Activated T-helper 1 cell treated with Interleukin-2 at 50 U/mL for 16 hours (primary cell): ENCODE measurements at places on chromosomes 3 and 15.

DNA sequence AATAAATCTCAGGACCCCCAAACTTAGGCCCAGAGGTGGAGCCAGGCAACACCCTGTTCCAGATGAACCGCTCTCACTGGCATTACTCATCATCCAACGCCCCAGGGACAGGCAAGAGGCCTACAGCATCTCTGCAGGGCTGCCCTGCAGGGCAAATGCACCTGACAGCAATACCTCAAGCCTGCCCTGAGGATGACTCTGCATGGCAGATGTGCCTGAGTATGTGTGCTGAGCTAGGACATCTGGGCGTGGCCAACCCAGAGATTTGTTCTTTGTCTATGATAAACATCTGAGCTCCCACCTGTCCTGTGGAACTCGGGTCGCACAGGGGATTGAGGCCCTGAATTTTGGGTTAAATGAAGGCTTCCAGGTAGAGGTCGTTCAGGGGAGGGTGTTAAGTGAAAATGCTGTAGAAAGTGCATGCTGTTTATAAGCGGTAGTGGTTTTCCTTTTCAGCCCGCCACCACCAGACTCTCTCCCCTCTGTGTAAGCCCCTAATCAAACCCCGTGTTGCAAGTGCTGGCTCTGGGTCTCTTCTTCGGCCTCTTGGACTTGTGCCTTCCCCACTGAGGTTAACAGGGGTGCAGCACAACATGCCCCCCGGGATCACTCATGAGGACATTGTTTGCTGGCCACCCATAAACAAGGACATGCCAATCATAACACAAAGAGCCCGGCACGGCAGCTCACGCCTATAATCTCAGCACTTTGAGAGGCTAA lies 92.3 kb downstream of the ATP10A start:
- DNase-seq, result no peak

DNA sequence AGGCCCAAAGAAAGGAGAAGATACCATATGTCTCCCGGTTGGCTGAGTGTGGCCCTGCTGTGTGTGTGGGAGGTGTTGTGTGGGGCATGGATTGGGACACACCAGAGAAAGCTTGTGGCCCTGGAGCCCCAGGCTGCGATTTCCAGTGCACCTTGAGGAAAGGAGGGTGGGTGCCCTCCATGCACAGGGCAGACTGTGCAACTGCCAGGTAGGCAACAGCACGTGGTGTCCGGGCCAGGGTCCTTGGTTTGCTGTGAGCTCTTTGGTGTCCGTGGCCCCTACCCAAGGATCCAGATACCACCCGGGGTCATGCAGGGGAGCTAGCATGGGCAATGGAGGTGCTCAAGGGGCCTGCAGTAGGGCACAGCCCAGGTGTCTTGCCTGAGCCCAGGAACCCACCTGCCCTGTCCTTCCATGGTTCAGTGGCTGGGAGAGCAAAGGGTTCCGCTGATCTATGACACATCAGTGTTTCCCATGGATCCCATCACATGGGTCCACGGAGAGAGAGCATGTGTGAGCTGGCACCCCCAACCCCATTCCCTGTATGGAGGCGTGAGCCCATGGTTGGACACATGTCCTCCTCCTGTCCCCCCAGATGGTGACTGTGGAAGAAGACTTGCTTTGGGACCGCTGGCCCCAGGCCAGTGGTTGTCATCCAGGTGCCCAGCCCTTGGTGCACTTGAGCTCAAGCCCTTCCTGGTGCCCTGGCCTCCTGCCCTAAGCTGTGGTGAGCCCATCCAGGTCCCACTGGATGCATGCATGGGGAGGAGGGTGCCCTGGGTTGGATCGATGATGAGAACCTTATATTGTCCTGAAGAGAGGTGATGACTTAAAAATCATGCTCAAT lies 223.4 kb downstream of the SNRPN start:
- DNase-seq, result no peak

DNA sequence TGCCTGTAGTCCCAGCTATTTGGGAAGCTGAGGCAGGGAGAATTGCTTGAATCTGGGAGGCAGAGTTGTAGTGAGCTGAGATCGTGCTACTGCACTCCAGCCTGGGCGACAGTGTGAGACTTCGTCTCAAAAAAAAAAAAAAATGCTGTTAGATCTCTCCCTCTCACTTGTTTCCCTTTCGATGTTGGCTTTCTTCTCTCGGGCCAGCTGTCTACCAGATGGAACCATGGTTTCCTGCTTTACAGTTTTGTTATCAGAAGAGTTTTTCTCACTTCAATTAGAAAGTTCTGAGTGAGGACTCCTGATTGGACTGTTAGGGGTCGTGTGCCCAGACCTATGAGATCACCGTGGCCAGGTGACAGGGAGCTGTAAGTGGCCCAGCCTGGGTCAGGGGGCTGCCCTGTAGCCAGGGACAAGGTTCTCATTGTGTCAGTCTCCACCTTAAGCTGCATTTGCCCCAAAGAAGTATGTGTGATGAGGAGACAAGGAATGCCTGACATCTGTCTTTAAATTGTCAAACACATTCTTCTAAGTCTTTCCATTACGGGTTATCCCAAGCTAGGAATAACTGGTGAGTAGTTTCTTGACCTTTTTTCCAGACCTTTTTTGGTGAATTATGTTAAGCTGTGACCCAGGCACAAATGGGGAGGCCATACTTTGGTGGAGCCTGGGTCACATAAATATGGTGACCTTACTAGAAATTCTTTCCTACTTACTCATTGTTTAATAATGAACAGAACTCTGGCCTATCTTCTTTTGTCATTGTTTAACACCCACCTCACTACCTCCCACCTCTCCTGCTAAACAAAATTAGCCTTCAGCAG lies 25.2 kb downstream of the SNAPC5 start:
- peak; percentile 5 for DNase-seq

DNA sequence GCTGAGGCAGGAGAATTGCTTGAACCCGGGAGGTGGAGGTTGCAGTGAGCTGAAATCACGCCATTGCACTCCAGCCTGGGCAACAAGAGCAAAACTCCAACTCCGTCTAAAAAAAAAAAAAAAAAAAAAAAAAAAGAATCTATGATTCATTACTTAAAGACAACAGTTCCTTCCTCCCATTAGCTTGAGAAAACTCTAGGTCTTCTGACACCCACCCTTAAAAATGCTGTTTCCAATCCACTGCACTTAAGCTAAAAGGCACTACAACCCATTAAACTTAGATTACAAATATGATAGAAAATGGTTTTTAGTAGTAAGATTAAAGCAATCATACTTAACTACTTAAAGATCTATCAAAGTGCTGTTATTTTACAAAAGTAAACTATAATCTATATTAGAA lies 40.0 kb upstream of the BHLHE40 start:
- no peak for DNase-seq
